Glomerular endothelial cell (primary cell): ENCODE measurements at places on chromosomes 3 and 15. TPM values are rescaled to one million over a fixed set of nuclear protein-coding genes. Genes with fewer than 3 reads are reported as not detected.

PLA2G4E gene
- not detected in 2 replicates for total RNA-seq

PLIN1 gene
- 0.35 TPM in 1 of 2 replicates, not detected in the other for total RNA-seq

CHRM5 gene
- not detected in 2 replicates for total RNA-seq

STX19 gene
- total RNA-seq, result not detected in 2 replicates
